Thymus (tissue), 14 donors: ENCODE measurements at places on chromosomes 5 and 9. TPM values are rescaled to one million over a fixed set of nuclear protein-coding genes. Genes with fewer than 3 reads are reported as not detected.

- no peak for DNase-seq
Measured at GRCh38 chr5:8740595-8740994, 805.3 kb downstream of the SEMA5A start.

GRCh38 chr5:164145458-164145857 lies 640.0 kb downstream of the MAT2B start:
- no peak for DNase-seq

GRCh38 chr5:52119768-52120167 lies 667.9 kb upstream of the ITGA1 start:
- DNase-seq: no peak

CEP72 gene
- polyA plus RNA-seq: 5.0 TPM

DNA sequence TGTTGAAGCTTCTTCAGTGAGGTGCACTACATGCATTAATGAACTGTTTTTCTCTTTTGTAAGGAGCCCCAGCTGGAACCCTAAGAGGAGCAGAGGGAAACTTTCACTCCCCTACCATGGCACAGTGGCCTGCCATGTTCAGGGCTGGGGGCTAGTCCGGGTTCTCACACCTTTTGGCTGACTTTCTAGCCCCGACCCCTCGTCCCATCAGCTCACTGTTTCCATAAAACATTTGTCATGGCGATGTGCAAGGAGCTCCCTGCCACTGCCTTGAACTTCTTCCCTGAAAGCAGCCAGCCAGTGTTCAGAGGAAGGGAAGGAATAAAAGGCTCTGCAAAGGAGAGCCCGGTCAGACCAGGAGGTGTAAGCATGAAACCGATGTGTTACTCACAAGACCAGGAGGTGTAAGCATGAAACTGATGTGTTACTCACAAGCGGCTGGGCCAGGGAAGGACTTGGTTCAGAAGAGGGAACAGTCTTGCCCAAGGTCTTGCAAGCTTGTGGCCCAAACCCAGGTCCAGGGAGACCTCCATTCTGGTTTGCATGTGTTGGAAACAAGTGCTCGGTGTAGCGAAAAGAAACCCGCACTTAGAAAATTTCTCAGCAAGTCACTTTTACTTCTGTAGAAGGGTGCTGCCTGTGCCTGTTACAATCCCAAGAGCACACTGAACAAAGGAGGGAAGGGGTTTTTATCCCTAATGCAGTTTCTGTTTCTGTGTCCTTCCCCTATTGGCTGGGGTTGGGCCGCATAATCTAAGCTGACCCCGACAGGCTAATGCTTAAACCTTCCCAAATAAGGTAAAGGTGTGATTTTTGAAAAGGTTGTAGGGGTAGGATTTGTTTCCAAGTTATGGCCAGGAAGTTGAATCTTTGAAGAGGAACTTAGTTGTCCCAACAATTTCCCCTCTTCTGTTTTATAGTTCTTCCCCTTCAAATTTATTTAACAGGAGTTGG lies 3.4 kb upstream of the ABO start:
- no peak for DNase-seq

DNA sequence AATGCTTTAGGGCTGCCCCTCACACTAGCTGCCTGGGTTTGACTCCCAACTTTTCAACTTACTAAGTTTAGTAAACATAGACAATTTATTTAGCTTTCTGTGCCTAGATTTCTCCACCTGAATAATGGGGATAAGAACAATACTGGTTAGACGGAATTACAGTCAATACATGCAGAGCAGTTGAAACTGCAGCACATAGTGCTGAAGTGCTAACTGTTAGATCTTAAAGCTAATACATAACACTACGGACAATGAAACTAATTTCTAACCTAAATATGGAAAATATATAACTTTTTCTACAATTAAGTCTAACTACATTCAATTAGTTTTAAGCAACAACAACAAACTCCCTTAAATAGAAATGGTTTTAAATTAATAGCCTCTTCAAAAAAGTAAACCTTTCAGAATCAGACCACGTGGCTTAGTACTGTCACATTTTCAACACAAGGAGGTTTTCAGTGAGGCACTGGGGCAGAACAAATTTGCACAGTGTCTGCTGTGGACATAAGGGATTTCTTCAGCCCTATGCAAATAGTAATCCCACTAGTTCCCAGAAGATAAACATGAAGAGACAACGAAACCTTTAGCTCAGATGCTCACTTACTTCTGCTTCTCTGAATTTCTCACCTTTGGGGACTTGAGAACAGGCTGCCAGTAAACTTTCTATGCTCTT lies 293.4 kb downstream of the EDIL3 start:
- no peak for DNase-seq

DNA sequence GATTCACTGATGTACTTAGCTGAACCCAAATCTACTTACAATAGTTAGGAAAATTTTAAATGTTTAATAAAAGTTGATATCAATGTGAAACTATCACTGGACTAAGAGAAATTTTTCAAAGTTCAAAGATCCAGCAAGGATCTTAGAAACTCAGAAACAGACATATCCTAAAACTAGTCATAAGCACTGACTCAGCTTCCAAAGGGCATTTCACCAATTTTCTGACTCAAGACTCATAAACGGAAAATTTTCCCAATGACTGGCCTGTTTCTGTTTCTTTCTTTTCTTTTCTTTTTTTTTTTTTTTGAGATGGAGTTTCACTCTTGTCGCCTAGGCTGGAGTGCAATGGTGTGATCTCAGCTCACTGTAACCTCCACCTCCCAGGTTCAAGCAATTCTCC lies 66.6 kb downstream of the CDC14B start:
- no peak for DNase-seq

CD14 gene
- polyA plus RNA-seq: 48.6 TPM
